ENCODE measurements at places on chromosomes 7 and 10.
A peak's percentile ranks its signal among the peaks of the same experiment; 100 is the strongest.

DNA sequence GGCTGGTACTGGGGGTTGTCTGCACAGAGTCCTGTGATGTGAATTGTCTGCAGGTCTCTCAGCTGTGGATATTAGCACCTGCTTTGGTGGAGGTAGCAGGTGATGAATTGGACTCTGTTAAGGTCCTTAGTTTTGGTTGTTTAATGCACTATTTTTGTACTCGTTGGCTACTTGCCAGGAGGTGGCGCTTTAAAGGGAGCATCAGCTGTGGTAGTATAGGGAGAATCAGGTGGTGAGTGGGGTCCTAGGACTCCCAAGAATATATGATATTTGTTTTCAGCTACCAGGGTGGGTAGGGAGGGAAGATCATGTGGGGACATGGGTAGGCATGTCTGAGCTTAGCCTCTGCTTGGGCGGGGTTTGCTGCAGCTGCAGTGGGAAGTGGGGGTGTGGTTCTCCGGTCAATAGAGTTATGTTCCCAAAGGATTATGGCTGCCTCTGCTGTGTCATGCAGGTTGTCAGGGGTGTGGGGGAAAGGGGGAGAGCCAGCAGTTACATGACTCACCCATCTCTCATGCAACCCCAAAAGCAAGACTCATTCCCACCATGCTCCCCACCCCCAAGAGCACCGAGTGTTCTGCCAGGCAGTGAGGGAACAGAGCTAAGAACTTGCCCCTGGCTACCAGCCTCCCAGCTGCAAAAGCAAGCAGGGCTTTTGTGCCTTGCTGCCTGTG lies 53.7 kb upstream of the ZNF273 start:
- no peak for DNase-seq

GRCh38 chr7:158265743-158266080 lies 321.9 kb downstream of the PTPRN2 start:
- DNase-seq, result no peak

- no peak for DNase-seq
Measured at GRCh38 chr10:86176850-86177536, 189.6 kb downstream of the GRID1 start.

GRCh38 chr10:10613656-10614244 lies 403.9 kb upstream of the CELF2 start:
- DNase-seq, result no peak

DNA sequence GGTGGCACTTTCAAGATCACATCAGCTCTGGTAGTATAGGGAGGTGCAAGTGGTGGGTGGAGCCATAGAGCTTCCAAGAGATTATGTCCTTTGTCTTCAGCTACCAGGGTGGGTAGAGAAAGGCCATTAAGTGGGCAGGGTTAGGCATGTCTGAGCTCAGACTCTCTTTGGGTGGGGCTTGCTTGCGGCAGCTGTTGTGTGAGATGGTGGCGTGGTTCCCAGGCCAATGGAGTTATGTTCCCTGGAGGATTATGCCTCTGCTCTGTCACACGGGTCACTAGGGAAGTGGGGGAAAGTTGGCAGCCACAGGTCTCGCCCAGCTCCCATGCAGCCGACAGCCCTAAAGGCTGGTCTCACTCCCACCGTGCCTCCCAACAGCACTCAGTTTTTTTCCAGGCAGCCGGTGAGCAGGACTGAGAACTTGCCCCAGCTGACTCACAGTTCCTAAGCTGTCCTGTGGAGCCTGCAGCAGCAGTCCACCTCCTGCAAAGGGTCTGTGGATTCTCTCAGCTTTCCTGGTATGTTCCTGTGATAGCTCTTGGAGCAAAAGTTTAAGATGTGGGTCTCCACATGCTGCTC lies 459.0 kb downstream of the SH2D4B start:
- no peak for DNase-seq

- no peak for DNase-seq
Measured at GRCh38 chr10:60605476-60605875, 172.8 kb upstream of the CDK1 start.

DNA sequence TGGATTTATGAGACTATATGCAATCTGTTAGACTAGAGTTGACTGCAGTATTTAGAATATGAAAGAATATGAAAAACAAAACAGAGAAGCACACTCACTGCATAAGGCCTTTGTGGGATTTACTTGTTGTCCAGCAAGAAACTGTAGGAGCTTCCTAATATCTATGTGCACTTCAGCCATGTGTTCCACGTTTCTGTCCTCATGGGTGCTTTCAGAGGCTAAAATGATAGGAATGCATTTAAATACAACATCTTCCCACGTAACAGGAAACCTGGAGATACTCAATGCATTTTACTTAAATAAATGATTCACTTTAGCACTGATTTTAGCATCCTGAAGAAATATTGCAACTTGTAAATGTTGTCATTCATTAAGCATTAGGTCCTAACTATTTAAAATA lies 11.7 kb downstream of the HUS1 start:
- no peak for DNase-seq

DNA sequence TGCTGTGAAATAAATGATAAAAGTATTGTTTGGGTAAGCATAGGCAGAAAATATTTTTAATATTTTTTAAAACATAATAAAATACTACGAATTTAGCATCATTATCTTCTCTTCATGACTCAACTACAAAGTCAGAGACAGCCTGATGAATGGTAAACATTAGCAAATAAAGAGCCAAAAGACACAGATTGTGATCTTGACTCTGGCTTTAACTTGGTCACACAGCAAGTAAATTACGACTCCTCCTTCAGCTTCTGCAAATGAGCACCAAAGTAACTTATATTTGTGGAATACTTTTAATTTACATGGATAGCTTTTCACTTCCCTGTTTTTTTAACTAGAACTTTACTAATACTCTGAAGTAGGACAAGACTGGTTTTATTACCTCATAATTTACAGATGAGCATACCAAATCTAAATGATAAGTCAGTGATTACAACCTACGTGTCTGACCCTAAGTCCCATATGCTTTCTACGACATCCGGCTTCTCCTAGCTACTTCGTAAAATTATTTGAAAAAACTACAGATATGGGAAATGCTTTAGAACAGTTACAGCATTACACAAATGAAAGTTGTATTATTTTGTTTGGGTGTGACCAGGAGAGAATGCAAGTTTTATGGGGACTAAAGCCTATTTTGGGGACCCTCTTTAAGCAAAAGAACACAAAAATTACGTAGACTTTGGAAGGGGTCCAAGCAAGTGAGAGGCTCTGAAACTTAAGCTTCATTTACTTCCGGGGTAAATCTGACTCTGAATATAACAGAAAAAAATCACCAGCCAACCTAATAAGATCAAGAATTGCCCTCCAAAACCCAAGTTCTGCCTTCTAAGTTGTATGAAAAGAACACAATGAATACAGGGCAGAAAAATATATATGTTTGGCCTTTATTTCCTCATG lies 133.8 kb downstream of the CPEB3 start:
- DNase-seq, result no peak

DNA sequence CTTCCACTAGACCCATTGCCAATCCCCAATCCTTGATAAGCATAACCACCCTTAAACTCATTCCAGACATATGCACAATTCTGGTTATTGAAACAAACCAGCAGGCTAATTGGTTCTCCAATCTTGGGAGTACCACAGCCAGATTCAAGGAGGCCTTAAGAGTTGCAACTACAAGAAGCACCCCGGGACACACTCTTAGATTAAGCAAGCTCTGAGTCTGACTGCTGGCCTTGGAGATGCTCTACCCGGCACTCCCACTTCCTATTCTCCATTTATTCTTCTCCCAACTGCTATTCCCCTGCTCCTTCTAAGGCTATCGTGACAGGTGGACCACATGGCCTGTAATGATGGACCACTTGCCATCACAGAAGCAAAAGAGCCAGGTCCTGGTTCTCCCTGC lies 40.3 kb downstream of the CYTH3 start:
- no peak for DNase-seq

- DNase-seq, result no peak
Measured at GRCh38 chr7:53811555-53812079, 730.6 kb upstream of the VSTM2A start.

DNA sequence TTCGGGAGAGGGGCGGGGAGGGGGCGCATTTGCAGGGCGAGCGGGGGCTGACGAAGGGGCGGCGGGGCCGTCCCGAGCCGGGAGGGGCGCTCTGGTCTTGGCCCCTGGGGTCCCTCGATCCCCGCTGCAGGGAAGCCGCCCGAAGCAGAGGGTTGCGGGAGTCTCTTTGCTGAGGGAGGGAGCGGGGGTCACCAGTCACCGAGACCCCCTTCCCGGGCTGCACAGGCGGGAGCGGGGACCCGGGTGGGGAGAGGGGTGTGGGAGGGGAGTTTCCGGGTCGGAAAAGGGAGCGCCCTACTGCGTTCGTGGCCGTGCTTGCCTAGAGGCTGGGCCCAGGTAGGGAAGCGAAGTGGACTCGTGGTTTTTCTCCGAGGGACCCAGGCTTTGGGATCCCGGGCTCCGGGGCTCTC lies 422 bp downstream of the AP1S1 start:
- DNase-seq, result no peak

GRCh38 chr7:69429911-69430383 lies 168.3 kb upstream of the AUTS2 start:
- DNase-seq, result peak; percentile 9

- no peak for DNase-seq
Measured at GRCh38 chr7:159253657-159254056, 109.0 kb upstream of the VIPR2 start.

DNA sequence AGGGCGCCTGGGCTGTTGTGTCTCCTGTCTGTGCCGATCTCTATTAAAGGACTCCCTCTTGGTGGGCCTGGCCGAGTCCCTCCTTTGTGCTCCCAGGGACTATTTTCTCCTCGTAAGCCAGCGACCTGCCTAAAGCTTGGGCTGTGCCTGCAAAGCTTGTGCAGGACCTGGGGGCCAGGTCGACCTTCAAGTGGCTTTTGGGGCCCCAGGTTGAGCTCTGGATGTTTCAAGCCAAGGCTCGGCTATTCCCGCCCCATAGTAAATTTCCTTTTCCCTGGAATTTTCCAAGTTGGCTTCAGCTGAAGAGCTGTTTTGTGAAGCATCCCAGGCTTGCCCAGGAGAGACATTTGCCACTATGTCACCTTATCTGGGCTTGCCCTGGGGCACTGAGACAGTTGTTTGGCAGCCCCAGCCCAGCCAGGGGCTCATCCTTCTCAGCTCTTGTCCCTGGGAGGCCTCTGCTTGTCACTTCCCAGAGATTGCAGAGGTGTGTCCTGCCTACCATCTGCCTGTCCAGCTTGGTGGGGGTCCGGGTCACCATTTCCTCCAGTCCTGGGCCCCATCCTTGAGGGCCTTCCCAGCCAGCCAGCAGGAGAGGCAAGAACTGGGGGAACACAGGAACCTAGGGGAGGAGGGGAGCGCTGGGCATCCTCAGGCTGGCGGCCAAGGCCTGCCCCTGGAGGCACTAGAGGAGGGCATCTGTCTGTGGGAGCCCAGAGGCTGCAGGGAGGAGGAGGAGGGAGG lies 20.2 kb downstream of the ZMIZ2 start:
- DNase-seq, result peak; percentile 56

- DNase-seq, result no peak
Measured at GRCh38 chr7:17792075-17792936, 148.0 kb downstream of the SNX13 start.

DNA sequence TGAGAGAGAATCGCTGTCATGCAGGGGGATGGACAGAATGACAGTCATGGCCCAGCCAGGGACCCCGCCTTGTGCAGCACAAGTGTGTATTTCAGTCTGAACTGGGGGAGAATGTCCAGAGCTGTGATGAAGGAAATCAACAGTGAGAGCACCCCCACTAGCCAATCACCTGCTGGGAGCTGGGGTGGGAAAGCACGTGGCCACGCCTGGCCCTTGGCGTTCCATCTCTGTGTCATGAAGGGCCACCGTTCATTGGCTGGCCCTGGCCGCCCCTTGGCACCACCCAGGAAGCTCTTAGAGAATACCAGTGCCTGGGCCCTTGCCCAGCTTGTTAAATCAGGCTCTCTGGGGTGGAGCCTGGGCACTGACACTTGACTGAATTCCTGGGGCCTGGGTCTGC lies 22.8 kb downstream of the GRID1 start:
- DNase-seq, result no peak

- no peak for DNase-seq
Measured at GRCh38 chr7:135169141-135169963, 1.2 kb downstream of the CYREN start.

DNA sequence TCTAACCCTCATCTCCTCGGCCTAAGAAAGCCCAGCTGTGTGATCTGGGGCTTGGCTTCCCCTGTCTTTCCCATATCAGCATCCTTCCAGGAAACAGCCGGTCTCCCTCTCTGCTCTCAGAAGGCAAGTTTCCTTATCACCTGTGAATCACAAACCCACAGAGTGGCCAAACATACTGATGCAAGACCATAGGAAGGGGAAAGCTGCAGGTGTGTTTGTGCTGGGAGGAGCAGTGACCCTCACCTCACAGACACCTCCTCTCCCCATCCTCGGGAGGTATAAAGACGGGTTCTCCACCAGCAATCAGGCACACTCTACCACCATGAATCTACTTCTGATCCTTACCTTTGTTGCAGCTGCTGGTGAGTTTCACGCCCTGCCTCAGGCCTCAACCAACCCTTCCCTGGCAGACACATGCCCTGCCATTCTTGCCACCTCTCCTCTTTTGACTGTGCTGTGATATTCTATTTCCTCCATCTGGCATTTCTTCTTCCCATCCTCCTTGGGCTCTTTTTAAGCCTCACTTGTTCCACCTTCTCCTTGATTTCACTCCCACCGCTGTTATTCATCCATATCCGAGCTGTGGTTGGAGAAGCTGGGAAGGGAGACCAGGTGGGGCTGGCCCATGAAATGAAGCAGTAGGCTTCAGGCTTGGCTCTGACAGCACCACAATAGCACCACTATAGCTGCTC lies at the start of gene PRSS2:
PRSS2 (plus strand) TSS at position 310 of the 692 bp plus-strand sequence; CDS start at position 323, 13 bp downstream.
- no peak for DNase-seq

DNA sequence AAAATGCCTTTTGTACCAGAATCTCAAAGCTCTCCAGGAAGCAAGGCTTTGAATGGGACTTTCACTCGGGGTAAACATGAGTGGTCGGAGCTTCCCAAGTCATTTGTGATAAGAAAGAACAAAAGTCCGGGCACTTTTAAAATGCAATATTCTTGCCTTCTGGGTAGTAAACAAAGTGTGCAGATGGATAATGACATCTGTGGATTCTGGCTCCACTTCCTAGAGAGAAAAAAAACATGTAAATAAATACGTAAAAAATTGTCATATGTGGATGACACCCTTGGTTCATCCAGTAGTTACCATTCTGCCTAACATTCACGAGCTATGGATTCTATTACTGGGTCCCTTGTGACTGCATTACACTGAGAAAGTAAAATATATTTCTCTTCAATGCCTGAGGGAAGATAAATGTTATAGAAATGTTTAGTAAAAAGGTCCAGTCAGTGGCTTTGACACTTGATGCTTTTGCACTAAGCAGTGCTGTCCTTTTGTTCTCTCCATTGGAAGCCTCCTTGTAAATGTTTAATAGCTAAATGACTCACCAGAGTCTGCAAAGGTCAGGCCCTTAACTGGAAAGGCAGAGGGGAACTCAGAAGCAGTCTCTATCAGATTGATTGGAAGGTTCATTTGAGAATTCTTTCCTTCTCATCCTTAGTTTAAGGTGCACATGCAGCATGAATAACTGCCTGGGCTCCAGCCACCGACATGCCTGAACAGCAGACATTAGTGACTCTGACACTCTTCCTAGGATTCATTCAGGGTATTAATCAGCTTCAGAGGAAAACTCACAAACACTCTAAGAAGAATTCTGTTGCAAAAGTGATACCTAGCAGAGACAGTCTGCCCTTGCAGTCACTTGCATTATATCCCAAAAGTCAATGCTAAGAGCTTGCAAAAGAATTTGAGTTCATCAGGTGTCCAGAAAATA lies 11.7 kb upstream of the EDRF1 start:
- DNase-seq, result no peak

- DNase-seq, result no peak
Measured at GRCh38 chr10:80553436-80553835, 15.7 kb downstream of the SH2D4B start.

- DNase-seq, result no peak
Measured at GRCh38 chr10:74898201-74898976, 72.0 kb downstream of the KAT6B start.

- no peak for DNase-seq
Measured at GRCh38 chr7:79893991-79894390, 240.6 kb upstream of the GNAI1 start.
